Activated CD8-positive, alpha-beta T cell treated with anti-CD3 and anti-CD28 coated beads for 36 hours (primary cell): ENCODE measurements at places on chromosomes 5 and 9. TPM values are rescaled to one million over a fixed set of nuclear protein-coding genes. Genes with fewer than 3 reads are reported as not detected.

The LCP2 gene
- total RNA-seq = 259 TPM

DNA sequence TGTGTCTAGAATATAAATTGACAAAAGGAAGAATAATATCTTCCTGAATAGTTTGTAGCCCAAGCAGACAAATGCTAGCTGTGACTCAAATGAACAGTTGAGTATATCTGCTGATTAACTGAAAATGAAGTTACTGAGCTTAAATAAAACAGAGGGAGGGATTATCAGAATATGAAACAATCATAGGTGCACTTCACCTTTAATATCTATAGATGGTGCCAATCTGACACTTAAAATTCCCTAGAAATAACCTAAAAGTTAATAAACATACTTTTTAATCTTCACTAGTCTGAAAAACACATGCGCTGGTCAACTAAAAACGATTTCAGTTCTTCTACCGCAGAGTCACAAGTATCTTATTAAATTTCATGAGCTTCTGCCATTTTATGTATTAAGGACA lies 280.8 kb upstream of the RASA1 start:
- no peak for DNase-seq

DNA sequence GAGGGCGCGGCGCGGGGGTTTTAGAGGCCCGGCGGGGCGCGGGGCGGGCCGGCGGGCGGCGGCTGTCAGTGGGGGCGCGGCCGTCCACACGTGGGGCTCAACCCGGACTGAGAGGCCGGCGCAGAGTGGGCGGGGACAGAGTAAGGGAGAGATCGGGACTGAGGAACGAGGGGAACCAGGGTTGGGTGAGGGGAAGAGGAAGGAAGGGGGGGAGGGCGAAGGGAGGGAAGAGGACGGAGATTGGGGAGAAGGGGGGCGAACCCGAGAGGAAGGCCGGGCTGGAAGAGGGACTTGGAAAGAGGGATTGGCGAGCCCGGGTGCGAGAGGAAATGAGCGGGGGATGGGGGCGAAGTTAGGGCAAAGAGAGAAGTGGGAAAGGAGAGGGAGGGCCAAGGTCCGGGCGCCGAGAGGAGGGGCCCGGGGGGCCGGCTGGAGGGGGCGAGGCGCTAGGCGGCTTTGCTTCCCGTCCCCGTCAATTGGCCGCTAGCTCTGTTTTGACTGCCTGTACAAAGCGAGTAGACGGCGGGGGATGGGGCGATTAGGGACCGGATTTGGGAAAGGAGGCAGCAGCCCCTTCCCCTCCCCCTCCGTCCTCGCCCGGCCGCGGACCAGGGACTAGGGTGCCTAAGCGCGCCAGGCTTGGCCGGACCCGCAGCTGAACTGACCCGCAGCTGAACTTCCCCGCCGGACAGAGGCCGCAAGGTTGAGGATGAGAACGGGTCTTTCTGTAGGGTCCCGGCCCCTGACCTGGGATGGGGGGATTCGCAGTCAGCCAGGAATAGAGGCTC lies 399 bp upstream of the FBN2 start:
- no peak for DNase-seq

The KIF24 gene
- 5.8 TPM for total RNA-seq
